ENCODE measurements at places on chromosomes 5 and 9. TPM values are rescaled to one million over a fixed set of nuclear protein-coding genes. Genes with fewer than 3 reads are reported as not detected.

DNA sequence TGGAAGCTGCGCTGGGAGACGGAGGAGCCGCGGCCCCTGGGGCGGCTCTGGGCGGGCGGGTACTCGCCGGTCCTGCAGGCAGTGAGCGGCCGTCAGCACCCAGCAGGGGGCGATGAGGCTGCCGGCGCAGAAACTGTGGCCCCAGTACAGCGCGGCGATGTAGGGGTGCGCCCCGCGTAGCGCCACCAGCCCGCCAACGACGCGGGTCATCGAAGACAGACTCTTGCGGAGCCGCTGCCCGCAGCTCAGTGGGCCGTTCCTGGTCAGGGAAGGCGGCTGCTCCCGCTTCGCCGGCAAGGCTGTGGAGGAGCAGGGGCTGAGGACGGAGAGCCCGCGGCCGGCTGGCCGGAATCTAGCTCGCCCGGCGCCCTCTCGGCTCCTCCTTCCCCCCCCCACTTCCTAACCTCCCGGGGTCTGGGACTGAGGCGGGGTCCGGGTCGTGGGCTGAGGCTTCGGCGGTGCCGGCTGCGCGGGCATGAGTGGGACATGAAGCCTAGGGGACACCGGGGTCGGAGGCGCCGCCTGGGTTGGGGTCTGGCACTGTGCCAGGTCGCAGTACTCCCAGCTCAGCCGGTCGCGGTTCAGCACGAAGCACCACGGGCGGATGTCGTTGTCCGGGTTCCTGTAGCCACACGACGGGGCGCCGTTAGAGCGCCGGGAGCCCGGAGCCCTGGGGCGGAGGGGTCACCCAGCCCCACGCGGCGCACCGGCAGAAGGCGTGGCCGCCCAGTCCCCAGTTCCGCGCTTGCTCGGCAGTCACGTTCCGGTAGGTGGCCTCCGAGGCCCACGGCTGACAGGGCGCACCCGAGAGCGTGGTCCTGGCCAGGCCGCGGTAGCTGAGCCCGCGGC, 3.6 kb upstream of the PFN3 start:
- H3K27me3 ChIP-seq, result peaks cover 5% of the 10 kb centered on the region
- H3K4me3 ChIP-seq, result peak overlapping the region; percentile 33
- DNase-seq, result peak; percentile 84
- peaks cover 9% of the 10 kb centered on the region for H3K4me1 ChIP-seq

Gene NELFB
- total RNA-seq, result 44.5 TPM

Gene LEAP2
- total RNA-seq, result 1.2 TPM

GRCh38 chr5:21709770-21710169, 1143.4 kb downstream of the CDH12 start:
- no peak overlapping the region for H3K4me3 ChIP-seq
- DNase-seq, result no peak
- no peaks in the 10 kb centered on the region for H3K36me3 ChIP-seq
- H3K27ac ChIP-seq, result no peak overlapping the region
- H3K4me1 ChIP-seq, result no peaks in the 10 kb centered on the region
- no peaks in the 10 kb centered on the region for H3K27me3 ChIP-seq

DNA sequence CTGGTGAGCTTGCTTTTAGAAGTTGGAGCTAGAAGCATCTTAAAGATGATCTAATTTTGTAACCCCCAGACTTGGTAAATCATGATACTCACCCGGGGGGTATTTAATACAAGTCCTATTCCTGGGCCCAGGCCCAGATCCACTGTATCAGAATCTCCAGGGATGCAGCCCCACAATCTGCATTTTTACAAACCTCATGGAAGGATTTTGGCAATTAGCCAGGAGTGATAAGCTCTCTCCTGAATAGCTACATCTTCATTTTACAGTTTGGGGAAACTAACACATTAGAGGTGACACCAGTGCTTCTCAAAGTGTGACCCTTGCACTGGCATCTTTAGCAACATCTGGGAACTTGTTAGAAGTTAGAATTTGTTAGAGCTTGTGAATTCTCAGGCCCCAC, 31.2 kb upstream of the OTP start:
- DNase-seq, result no peak
- H3K36me3 ChIP-seq, result no peaks in the 10 kb centered on the region
- H3K4me3 ChIP-seq, result no peak overlapping the region
- no peaks in the 10 kb centered on the region for H3K27me3 ChIP-seq

- H3K27ac ChIP-seq, result no peak overlapping the region
- no peaks in the 10 kb centered on the region for H3K36me3 ChIP-seq
- H3K27me3 ChIP-seq, result no peaks in the 10 kb centered on the region
- DNase-seq, result no peak
- H3K4me3 ChIP-seq, result no peak overlapping the region
Observed at GRCh38 chr5:154595662-154596061, 117.6 kb upstream of the HAND1 start.

DNA sequence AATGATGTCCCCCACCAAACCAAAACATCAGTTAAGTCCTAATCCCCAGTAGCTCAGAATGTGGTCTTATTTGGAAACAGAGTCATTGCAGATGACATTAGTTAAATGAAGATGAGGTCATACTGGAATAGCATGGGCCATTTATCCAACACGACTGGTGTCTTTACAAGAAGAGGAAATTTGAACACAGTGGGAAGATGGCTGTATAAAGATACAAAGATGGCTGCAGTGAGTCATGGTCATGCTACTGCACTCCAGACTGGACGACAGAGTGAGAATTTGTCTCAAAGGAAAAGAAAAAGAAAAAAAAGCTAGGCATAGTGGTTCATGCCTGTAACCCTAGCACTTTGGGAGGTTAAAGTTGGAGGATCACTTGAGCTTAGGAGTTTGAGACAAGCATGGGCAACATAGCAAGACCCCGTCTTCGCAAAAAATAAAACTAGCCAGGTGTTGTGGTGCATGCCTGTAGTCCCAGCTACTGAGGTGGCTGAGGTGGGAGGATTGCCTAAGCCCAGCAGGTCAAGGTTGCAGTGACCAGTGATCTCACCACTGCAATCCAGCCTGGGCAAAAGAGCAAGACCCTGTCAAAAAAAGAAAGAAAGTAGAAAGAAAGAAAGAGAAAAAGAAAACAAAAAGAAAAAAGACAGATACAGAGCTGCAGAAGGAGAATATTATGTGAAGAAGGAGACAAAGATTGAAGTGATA, 130.0 kb upstream of the CDKN2B start:
- DNase-seq, result no peak
- H3K27ac ChIP-seq, result no peak overlapping the region
- no peaks in the 10 kb centered on the region for H3K36me3 ChIP-seq
- H3K4me3 ChIP-seq, result no peak overlapping the region
- no peaks in the 10 kb centered on the region for H3K27me3 ChIP-seq

Gene C5orf52
- not detected for total RNA-seq

DNA sequence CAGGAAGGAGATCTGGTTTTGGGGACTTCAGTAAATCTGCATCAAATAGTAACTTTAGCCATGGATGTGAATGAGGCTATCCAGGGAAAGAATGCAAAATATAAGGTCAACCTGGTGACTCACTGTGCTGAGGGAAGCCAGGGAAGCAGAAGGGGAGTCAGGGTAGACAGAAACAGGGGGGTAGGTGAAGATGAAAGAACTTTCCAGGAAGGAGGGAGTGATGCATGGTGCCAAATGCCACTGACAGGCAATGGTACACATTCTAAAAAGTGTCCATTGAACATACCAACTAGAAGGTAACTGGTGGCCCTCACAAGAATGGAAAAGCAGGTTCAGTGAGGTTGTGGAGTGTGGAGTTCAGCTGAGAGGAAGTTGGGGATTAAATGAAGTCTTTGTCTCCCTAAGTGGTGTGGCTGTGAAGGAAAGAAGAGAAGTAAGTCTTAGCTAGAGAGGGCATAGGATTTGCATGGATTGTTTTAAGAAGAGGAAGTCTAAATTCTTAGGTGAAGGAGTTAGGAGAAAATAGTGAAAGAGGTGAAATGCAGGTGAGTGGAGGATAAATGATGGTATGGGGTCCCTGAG, 35.5 kb downstream of the PALM2AKAP2 start:
- H3K27me3 ChIP-seq, result no peaks in the 10 kb centered on the region
- DNase-seq, result no peak
- no peak overlapping the region for H3K27ac ChIP-seq
- no peak overlapping the region for H3K4me3 ChIP-seq
- no peaks in the 10 kb centered on the region for H3K36me3 ChIP-seq
- peaks cover 2% of the 10 kb centered on the region for H3K4me1 ChIP-seq

- no peak overlapping the region for H3K27ac ChIP-seq
- DNase-seq, result no peak
- H3K27me3 ChIP-seq, result no peaks in the 10 kb centered on the region
- no peaks in the 10 kb centered on the region for H3K36me3 ChIP-seq
- no peaks in the 10 kb centered on the region for H3K4me1 ChIP-seq
Observed at GRCh38 chr9:22041775-22042174, 32.7 kb upstream of the CDKN2B start.
